ENCODE measurements at places on chromosomes 3 and 15. TPM values are rescaled to one million over a fixed set of nuclear protein-coding genes. Genes with fewer than 3 reads are reported as not detected.

DNA sequence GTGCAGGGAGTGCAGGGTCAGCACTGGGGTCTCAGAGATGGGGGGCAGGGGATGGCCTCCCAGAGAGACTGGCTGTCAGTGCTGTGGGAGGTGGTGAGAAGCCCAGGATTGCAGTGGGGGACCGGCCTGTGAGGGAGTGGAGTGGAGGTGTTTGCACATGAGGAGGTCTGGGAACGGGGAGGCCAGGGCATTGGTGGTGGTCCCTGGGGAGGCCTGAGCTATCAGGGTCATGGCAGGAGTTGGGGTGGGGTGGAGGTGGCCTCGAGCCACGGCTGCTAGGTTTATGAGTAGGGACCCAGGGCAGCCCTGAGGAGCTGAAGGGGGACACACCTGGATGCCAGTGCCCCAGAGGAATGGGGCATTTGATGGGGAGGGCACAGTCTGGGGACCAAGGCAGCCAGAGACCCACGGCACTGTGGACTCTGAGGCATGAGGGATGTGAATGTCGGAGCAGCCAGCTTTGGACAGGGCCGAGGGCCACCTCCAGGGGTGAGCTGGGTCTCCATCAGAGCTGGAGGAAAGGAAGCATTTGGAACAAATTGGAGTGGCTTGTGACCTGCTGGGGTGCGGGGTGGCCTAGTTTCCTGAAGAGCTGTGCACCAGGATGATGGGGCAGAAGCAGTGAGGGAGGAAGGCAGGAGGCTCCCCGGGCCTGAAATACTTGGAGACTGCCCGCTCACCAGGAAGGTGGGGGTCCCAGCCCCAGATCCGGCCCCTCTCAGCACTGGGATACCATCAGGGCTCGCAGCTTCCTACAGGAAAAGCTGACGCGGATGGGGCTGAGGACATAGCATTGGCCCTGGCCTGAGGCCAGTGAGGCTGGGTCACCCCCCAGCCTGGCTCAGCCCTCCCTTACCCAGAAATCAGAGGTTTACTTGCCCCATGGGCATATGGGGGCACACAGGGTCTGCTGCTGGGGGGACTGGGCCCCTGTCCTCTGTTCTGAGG is 9.5 kb upstream of the CSPG4 start:
- no peak for DNase-seq
- no peaks in the 10 kb centered on the region for H3K36me3 ChIP-seq
- H3K4me3 ChIP-seq, result no peak overlapping the region
- peak overlapping the region; percentile 85 for H3K27ac ChIP-seq

Gene IL17RB
- not detected for total RNA-seq

Gene KLHL25
- total RNA-seq, result 12.6 TPM

DNA sequence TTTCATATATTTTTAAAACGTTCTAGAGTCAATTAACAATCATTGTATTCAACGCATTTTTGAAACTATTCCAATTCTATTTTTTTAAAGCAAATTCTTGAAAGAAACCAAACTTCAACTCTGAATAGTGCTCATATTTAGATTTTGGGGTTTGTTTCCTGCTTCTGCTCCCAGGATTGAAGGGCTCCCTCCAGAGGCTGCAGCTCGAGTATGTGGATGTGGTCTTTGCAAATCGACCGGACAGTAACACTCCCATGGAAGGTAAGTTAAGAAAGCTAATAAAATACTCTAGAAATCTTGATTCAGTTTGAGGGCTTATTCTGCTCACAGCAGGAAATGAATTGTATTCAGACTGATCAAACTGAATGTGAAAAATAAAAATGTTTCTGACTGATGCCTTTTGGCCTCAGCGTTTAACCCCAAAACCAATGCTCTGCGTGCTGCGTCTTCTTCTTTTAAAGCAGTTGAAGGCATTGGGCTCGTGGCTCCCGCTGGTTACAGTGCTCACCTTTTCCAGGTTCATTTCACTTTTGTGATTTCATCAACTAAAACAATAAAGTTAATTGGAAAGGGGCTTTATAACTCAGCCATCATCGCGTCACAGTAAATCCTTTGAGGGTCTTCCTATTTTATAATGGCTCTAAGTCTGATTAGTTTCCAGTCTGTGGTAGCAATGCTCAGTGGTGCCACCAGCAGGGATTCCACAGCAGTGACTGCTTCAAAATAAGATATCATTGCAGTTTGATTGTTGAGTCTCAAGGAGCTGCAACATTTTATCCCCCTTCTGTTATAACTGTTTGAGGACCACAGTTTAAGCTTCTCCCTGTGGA is 80.1 kb downstream of the SSR3 start:
- H3K27ac ChIP-seq, result no peak overlapping the region
- no peaks in the 10 kb centered on the region for H3K4me1 ChIP-seq
- no peaks in the 10 kb centered on the region for H3K27me3 ChIP-seq
- no peaks in the 10 kb centered on the region for H3K36me3 ChIP-seq

Gene TEX55
- total RNA-seq, result not detected

- no peaks in the 10 kb centered on the region for H3K36me3 ChIP-seq
- no peaks in the 10 kb centered on the region for H3K27me3 ChIP-seq
- no peak overlapping the region for H3K27ac ChIP-seq
- H3K4me1 ChIP-seq, result no peaks in the 10 kb centered on the region
- H3K4me3 ChIP-seq, result no peak overlapping the region
Measured at GRCh38 chr15:23912191-23912590, 225.1 kb upstream of the NDN start.

Gene TNFSF10
- 89.8 TPM for total RNA-seq
